GM18507 (cell line): ENCODE measurements at places on chromosomes 3 and 15.

DNA sequence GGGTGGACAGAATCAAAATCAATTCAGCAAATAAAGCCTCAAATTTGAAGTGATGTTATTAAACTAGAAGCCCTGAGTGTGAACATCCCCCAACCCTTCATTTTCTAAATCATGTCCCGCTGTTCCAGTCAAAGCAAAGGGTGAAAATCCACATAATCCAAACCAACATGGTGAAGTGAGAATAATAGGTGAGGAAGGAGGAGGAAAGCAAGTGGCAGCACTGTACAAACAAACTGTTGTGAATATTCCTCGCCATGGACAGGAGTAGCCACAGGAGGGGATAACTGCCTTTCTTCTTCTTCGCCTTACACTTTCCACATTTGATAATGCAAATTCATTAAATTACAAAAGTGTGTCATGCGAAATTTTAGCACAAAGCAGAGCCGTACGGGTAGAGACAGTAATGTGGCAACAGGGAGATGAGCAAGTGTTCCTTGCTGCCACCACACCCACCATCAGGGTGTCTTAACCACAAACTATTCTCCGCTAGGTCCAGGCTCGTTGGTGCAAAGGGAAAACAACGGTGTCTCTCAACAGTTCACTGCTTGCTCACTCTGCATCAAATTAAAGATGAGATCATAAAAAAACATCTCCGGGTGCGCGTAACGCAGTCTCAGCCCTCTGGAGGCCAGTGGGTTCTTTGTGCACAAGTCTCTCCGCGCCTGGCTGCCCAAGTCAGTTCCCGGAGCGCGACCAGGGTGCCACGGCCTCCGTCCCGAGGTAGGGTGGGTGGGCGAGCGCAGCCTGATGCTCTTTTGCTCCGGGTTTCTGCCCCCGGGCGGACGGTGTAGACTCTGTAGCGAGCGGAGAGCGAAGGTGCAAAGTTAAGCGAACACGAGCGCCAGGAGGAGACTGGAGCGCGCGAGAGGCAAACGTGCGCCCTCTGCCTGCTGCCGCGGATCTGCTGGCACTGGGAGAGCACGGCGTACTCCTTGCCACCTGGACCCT is 6.7 kb downstream of the EPHA3 start:
- DNase-seq: no peak

DNA sequence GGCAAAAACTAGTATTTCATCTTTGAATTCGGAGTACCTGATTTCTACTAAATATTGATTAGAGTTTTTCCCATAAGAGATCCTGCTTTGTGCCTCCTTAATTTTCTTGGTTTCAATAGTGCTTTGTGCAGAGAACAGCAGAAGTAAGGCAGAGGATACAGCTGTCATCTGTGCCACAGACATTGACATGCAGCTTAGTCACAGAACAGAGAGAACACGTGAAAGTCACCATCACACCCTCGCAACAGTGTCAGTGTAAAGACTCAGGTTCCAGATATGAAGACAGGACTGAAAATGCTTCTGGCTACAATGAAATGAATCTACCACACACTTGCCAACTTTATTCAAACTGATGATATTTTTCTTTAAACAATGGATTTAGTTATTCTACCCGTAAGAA is 942.8 kb upstream of the CFAP20DC start:
- no peak for DNase-seq

DNA sequence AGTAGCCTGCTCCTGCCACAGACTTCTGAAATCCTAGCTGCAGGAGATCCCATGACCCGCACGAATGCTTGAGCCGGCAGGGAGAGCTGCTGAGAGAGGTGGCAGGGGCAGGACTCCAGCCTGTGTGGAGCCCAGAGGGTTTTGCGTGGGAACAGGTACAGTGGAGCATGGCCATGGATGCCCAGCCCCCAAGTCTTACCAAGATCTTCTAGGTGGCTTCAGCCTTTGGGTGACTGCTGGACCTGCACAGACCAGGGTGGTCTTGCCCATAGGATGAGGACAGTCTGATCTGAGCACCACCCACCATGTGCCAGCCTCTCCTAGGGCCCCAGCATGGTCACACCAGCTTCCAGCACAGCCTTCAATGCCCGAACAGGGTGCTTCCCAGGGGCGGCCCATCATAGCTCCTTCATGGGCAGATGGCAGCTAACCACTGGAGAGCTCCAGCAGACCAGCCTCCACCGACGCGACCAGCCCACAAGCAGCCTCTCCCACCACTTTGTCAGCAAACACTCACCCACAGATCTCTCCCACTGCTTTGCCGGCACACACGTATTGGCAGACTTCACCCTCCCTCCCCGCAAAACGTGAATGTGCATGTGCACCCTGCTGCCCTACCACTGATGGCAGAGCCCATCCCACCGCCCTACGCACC is 56.0 kb downstream of the ADAMTS17 start:
- DNase-seq: no peak

DNA sequence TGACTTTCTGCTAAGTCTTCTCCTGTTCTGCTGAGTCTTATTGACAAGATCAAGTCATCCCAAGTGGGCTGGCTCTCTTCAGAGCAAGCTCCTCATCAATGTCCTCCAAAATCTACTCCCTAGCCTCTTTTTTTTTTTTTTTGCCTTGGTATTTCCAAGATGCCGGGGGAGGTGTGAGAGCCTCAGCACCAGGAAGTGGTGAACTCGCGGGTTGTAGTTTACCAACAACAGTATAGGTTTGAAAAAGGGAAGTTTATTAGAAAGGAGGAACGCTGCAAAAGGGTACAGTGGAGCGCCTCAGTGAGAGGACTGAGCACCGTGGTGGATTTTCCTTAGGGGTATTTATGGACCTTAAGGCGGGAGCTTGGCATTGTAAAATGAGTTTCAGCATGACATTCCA is 94.3 kb upstream of the SGO1 start:
- DNase-seq: no peak

GRCh38 chr3:15439476-15439875 is 12.1 kb downstream of the EAF1 start:
- DNase-seq: no peak

DNA sequence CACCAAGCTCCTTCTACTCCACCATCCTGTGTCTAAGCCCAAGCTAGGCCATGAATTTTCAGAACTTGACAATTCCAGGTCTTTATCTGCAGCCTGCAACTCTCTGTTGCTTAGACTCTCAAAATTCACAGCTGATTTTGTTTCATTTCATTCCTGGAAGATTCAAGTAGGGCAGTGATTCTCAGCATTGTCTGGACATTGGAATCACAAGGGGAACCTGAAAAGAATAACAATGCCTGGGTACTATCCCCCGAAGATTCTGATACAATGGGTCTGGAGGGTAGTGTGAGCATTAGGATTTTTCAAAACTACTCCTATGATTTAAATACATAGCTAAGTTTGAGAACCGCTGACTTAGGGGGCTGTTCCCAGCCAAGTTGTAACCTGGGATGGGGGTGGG is 534.7 kb upstream of the IL12A start:
- DNase-seq: no peak

DNA sequence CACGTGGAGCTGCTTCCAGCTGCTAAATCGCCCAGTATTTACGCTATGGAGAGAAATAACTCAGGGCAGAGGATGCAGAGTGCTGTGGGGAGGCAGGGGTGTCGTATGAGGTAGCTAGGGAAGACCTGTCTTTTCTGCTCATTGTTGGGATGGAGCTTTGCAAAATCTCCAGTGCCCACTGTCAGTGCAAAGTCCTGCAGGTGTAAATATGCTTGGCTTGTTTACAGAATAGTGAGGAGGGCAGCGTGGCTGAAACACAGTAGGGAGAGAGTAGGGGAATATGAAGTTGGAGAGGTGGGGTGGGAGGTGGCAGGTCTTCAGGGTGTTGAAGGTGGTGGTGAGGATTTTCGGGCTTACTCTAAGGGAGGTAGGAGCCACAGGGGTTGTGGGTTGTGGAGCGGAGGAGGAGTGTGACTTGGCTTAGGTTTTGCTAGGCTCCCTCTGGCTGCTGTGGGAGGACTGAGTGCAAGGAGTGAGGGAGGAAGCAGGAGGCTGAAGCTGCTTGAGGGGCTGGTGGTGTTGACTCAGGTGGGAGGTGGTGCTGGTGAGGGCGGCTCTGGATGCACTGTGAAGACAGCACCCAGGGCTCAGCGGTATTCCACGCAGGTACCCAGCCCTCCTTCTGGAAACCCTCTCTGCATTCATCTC is 125.7 kb downstream of the FBLN2 start:
- DNase-seq: no peak

DNA sequence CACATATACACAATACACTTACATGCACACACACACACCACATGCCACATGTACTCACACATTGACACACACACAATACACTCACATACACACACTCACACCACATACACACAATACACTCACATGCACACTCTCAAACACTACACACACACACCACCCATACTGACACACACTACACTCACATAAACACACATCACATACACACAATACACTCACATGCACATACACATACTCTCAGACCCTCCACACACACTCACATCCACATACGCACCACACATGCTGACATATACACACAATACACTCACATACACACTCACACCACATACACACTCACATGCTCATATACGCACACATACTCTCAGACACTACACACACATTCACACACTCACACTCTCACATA is 28.3 kb upstream of the KIF23 start:
- no peak for DNase-seq

GRCh38 chr3:64642327-64643151 is 45.3 kb downstream of the ADAMTS9 start:
- no peak for DNase-seq

GRCh38 chr3:127296166-127296565 is 8.3 kb upstream of the PRR20G start:
- DNase-seq: no peak

- DNase-seq: no peak
These were observed 11.8 kb downstream of the GOLIM4 start for GRCh38 chr3:168083906-168084305.

- no peak for DNase-seq
These were observed 78.5 kb upstream of the RNU6-1 start for GRCh38 chr15:67918205-67918861.

GRCh38 chr15:40582726-40583246 is 11.3 kb upstream of the KNL1 start:
- DNase-seq: no peak

DNA sequence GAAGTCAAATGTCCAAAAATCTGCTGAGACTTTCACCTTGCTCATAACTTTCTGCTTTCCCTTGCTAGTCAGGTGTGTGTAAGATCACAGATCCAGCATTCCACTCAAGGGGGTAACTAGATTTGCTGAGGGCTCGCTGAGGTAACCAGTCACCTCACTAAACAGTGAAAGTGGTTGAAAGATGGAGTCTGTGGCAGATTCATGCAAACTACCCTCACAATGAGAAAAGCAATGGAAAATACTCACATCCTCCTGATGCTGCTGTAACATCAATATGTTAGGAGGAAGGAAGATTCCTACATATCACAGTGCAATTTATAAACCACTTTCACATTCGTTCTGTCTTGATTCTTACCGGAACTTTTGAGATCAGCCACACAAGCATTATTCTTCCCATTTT is 174.3 kb upstream of the BCL6 start:
- DNase-seq: no peak

DNA sequence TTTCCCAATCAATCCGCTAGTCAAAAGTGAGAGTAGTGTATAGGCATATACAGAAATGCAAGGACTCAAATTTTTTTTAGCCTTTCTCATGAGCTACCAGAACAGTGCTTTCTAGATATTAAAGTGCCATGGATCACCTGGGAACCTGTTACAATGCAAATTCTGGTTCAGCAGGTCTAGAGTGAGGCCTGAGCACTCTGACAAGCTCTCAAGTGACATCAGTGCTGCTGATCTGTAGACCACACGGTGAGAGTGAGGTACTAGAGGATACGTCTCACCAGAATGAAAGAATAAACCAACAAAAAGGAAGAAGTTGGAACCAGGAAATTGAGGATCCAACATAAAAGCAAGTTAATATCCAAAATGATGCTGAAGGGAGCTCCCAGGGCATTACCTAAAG is 16.0 kb upstream of the PLA2G4D start:
- DNase-seq: no peak

- DNase-seq: no peak
These were observed 75.4 kb downstream of the HERC2 start for GRCh38 chr15:28246605-28247004.

- DNase-seq: no peak
These were observed 31.1 kb downstream of the MME start for GRCh38 chr3:155110996-155111901.

GRCh38 chr3:186311441-186311840 is 50.6 kb downstream of the DGKG start:
- no peak for DNase-seq

DNA sequence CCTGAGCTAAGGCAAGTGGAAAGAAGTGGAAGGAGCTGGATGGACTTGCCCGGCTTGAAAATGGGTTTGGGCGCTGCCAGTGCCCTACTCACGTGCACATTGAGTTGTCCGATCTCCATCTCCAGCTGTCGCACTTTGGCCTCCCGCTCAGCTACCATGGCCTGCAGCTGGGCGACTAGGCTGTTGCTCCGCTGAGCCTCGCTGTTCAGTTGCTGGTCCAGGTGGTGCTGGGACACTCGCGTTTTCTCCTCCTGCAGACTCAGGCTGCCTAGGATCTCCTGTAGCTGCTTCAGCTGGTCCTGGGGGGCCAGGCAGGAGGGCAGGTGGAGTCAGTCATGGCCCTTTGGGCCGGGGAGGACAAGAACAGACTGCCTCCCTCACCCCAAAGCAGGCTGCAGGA is 33.0 kb upstream of the HHATL start:
- no peak for DNase-seq

DNA sequence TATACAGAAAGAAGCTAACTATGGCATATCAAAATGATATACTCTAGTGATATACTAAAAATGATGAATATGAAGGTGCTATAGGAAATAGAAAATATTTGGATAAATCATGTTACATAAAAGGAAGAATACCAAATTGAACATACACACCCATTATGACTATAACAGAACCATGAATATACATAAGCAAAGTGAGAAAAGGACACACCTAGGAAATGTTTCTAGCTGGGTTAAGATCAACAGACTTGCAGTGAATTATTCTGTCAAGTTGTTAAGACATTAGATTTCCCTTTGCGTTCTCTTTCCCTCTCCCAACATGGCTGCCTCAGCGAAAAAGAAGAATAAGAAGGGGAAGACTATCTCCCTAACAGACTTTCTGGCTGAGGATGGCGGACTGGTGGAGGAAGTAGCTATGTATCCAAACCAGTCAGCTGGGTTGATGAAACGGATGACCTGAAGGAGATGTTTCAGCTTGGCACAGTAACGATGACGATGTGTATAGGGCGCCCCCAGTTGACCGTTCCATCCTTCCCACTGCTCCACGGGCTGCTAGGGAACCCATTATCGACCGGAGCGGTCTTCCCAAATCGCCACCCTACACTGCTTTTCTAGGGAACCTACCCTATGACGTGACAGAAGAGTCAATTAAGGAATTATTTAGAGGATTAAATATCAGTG is 20.2 kb upstream of the PARP14 start:
- no peak for DNase-seq

DNA sequence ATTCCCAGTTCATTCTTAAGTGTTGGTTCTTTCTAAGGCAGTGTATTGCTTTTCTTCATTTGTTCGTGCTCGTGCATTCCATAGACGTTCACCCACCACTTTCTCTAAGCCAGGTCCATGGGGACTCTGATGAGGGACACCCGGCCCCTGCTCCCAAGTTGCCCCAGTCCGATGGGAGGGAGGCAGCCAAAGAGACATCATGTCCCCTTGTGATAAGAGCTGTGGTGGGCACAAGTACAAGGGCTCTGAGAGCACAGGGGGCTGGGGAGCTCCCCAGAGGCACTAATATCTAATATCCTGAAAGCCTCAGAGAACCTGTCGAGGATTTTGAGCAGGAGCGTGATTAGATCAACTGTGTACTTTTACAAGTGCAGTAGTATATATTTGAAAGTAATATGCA is 6.3 kb downstream of the SPSB4 start:
- DNase-seq: no peak

- DNase-seq: no peak
These were observed 30.8 kb upstream of the ARF4 start for GRCh38 chr3:57627976-57628375.
